ENCODE measurements at places on chromosomes 3 and 15. TPM values are rescaled to one million over a fixed set of nuclear protein-coding genes. Genes with fewer than 3 reads are reported as not detected.

DNA sequence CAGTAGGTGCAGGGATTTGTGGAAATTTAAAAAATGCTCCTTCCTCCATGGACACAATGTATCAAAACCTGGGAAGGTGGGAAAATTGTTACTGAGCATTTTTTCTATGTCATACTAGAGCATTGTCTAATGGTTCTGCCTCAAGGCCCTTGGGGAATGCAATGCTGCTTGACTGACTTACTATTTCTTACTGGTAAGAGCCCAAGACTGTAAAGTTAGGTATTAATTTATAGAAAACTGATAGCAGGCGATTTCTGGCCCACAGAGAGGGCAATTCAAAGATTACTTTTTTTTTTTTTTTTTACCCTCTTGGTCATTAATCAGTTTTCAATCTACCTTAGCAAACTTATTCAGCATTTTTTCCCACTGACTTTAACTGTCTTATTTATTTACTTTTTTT is 38.5 kb upstream of the MRPL3 start:
- no peak for DNase-seq

- no peak for DNase-seq
Observed at GRCh38 chr15:69018951-69019350, 4.5 kb downstream of the NOX5 start.

DNA sequence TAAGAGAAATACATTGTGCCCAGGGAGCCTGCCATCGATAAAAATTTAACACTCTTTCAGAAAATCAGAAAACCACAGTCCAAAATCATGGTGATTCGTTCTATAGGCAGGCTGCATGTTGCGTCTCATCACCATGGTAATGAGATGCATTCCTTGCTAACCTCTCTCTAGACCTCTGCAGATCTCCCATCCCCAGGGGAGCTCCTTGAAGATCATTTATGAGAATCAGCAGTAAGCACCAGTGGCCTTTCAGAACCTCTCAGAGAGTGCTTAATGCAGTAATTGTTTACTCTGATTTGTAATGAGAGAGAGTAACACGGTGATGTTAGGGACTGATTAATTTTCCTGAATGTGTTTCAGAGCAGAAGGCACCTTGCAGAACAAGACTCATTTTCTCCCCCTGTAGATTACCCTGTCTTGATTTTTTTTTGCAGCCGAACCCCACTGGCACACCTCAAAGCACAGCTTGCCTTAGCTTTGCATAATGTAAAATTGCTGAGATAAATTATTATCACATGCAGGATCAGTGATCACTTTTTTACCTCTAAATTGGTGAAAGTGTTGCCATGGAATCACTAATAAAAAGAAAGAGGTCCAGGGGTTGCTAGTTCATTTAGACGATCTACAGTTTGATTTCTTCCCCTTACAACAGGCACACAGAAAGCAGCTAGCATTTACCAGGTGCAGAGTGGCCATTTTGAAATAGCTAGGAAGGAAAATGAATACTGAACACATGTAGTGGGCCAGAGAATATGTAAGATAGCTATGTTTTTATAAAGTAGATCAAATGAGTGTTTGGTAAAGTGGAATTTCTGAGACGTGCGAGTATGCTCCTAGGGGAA is 98.9 kb upstream of the CHL1 start:
- no peak for DNase-seq

GRCh38 chr3:39515681-39516441 is 48.4 kb downstream of the MOBP start:
- DNase-seq, result no peak

DNA sequence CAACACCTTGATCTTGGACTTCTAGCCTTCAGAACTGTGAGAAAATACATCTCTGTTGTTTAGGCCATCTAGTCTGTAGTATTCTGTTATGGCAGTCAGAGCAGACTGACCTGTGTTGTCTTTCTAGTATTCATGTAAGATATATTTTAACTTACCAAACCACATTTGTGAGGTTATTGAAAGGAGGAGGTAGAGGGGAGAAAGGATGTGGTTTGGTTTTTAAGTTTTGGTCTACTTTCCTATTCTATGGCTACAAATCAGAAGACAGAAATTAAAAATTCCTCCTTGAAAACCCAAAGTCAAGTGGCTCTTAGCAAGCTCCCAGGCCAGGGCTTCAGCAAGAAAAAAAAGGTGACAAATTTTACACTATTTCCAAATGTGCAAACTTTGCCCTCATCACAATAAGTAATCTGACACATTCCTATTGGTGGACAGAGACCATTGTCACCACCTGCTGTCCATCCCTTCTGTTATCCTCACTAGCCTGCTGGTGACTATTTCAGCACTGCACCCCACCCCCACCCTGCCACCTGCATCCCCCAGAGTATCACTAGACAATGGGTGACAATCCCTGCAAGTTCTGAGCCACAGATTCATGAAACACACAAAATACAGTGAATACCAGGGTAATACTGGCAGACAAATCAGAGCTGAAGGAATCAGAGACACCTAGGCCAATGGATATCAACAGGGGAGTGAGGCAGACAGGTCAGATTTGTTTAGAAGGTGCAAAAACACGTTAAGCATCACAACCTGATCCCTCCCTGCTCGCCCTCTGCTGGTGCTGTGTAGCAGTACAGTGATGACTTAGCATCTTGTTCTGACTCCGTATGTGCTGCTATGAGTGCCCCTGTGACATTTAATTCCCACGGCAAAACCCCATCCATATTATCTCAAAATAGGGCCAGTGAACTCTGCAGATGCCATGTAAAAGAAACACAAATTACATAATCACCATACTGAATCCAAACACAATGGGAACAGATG is 79.0 kb upstream of the DCLK3 start:
- no peak for DNase-seq

DNA sequence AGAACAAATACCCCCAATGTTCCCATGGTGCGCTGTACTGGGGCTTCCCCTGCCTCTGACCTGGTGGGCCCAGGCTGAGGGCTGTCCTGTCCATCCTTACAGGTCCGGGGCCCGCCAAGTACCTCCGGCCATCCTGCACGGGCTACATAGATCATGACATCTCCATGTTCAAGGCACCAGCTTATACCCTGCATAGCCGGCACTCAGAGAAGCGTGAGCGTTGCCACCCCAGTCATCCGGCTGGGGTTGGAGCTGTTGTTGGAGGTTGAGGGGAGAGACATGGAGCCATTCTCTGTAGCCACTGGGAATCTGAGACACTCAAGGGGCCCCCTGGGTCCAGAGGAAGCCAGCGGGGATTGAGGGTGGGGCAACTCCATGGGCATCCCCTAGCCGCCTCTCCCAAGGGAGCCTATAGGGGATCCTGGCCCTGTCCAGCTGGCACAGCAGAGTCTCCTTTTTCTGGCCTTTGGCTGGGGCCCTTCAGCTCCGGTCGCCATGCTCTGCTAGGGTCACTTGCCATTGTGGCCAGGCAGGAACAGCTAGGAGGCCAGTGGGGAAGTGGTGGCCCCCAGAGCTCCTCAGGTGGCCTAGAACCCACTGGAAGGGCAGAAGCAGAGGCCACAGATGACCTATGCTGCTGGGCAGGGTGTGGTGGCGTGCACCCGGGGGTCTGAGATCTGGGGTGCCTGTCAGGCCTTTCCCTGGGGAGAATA is 12.5 kb upstream of the CSPG4 start:
- DNase-seq, result peak; percentile 20

GRCh38 chr3:126607214-126607908 is 47.6 kb downstream of the TXNRD3 start:
- DNase-seq, result no peak

DNA sequence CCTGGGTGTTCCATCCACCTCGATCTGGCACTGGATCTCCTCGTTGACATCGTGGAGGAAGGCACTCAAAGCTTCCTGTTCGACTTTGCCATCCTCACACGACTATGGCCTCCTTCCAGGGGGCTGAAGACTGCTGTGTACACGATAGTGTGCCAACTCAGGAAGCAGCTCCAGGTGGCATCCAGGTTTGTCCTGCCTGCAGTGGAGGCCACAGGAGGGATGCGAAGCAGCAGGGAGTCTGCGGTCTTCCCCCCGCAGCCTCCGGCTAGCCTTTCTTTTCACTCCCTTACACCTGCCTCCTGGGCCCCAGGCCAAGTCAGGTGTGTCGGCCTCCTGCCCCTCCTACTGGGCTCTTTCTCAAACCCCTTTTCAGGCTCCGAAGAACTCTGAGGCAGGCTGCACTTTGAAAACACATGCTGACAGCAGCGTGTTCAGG is 32.2 kb downstream of the SYNM start:
- no peak for DNase-seq

GRCh38 chr3:10542518-10542917 is 37.1 kb upstream of the ATP2B2 start:
- DNase-seq, result no peak

Gene MYEF2
- 2.8 TPM for total RNA-seq

Gene CADM2
- total RNA-seq, result 3.9 TPM

Gene IQCF5
- total RNA-seq, result not detected

Gene CHCHD4
- 13.8 TPM for total RNA-seq

Measured in muscle of leg (tissue), 16 donors.